ENCODE measurements at places on chromosomes 7 and 10. TPM values are rescaled to one million over a fixed set of nuclear protein-coding genes. Genes with fewer than 3 reads are reported as not detected.

NME8 gene
- not detected for total RNA-seq

GRM8 gene
- not detected for total RNA-seq

NPTX2 gene
- under 0.01 TPM for total RNA-seq

SEM1 gene
- total RNA-seq = 18.0 TPM

CPA2 gene
- not detected for total RNA-seq

MYH16 gene
- not detected for total RNA-seq

PHYHIPL gene
- not detected for total RNA-seq

HOXA2 gene
- 0.39 TPM for total RNA-seq

POU6F2 gene
- not detected for total RNA-seq

PODXL gene
- total RNA-seq = 14.7 TPM
